T-helper 17 cell (primary cell): ENCODE measurements at places on chromosomes 6 and 20. TPM values are rescaled to one million over a fixed set of nuclear protein-coding genes. Genes with fewer than 3 reads are reported as not detected.
A peak's percentile ranks its signal among the peaks of the same experiment; 100 is the strongest.

Gene SIRPA
- total RNA-seq, result 2.6 TPM

Gene IRF4
- 32.8 TPM for total RNA-seq

Gene UTRN
- total RNA-seq, result 207 TPM

Gene DNAH8
- 0.05 TPM for total RNA-seq

Gene JAG1
- total RNA-seq, result 4.3 TPM

Gene TSBP1
- not detected for total RNA-seq

- no peak overlapping the region for H3K27ac ChIP-seq
- H3K27me3 ChIP-seq, result no peaks in the 10 kb centered on the region
- H3K4me1 ChIP-seq, result no peaks in the 10 kb centered on the region
- H3K36me3 ChIP-seq, result no peaks in the 10 kb centered on the region
- DNase-seq, result no peak
These were observed 26.3 kb upstream of the FYN start for GRCh38 chr6:111899531-111899930.

DNA sequence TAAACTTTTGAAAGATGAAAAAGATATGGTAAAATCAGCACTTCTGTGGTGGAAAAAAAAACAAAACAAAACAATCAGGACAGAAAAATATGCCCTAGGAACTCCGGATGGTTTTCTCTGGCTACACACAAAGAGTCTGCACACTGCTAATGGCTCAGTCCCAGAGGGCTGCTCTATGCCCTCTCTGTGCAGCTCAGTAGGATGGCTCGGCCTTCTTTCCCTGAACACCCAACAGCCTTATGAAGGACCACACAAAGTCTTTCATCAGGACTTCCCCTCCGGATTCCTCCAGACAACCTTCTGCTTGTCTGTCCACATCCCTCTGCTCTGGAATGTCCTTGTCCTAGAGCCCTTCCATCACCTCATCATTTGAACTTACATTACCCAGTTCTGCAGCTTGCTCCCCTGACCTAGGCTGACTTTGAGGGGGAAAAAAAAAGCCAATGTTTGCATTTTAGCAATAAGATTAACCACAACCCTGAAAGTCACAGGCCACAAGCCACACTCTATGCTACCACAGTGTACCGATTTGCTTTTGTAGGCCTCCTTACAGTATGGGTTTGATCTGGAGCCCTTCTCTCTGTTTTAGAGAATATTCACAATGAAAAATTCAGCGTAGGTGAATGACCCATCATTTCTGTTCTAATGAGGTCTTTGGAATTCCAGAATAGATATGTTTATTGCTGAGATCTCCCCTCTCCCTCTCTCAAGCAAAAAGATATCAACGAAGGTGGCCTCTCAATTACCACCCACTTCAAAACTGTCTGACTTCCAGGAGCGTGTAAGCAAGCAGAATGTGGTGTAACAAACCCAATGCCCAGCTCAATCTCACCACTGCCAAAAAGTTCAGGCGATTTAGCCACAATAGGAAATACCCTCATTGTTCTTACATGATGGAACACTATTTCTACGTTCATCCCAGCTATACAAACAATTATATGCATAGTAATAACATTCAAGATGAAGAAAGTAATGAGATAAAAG is 164.0 kb downstream of the GMDS start:
- H3K4me3 ChIP-seq, result peak overlapping the region; percentile 49
- H3K36me3 ChIP-seq, result no peaks in the 10 kb centered on the region
- DNase-seq, result no peak

- no peak overlapping the region for H3K27ac ChIP-seq
- no peaks in the 10 kb centered on the region for H3K27me3 ChIP-seq
- H3K4me3 ChIP-seq, result no peak overlapping the region
- H3K4me1 ChIP-seq, result peaks cover 7% of the 10 kb centered on the region
- no peak for DNase-seq
These were observed 104.1 kb downstream of the BCKDHB start for GRCh38 chr6:80210618-80211017.

GRCh38 chr6:109920911-109921310 is 57.2 kb upstream of the GPR6 start:
- no peak overlapping the region for H3K4me3 ChIP-seq
- H3K36me3 ChIP-seq, result no peaks in the 10 kb centered on the region
- H3K27ac ChIP-seq, result no peak overlapping the region
- H3K27me3 ChIP-seq, result peaks cover 39% of the 10 kb centered on the region

- DNase-seq, result no peak
- no peak overlapping the region for H3K27ac ChIP-seq
- no peaks in the 10 kb centered on the region for H3K27me3 ChIP-seq
- H3K4me3 ChIP-seq, result no peak overlapping the region
- no peaks in the 10 kb centered on the region for H3K36me3 ChIP-seq
- no peaks in the 10 kb centered on the region for H3K4me1 ChIP-seq
These were observed 27.3 kb downstream of the PRSS35 start for GRCh38 chr6:83539678-83540077.

GRCh38 chr6:35016502-35017321 is 124.4 kb downstream of the TCP11 start:
- H3K36me3 ChIP-seq, result peaks cover 10% of the 10 kb centered on the region
- H3K27me3 ChIP-seq, result no peaks in the 10 kb centered on the region
- no peak for DNase-seq

DNA sequence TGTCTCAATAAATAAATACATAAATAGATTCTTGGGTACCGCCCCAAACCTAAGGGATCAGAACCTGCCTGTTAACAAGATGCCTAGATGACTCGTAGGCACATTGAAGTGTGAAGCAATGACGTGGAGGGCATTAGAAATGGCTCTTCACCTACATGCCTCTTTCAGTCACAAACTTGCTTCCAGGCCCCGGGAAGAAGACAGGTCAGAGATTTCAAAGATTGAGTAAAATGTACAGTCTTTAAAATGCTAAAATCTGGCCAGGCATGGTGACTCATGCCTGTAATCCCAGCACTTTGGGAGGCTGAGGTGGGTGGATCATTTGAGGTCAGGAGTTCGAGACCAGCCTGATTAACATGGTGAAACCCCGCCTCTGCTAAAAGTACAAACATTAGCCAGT is 480.8 kb upstream of the JARID2 start:
- H3K27me3 ChIP-seq, result no peaks in the 10 kb centered on the region
- DNase-seq, result no peak
- H3K27ac ChIP-seq, result no peak overlapping the region
- peaks cover 4% of the 10 kb centered on the region for H3K4me1 ChIP-seq
